ENCODE measurements at places on chromosomes 11 and 22.

- DNase-seq: peak; percentile 86
These were observed 26.4 kb downstream of the KCTD17 start for GRCh38 chr22:37077802-37078448.

DNA sequence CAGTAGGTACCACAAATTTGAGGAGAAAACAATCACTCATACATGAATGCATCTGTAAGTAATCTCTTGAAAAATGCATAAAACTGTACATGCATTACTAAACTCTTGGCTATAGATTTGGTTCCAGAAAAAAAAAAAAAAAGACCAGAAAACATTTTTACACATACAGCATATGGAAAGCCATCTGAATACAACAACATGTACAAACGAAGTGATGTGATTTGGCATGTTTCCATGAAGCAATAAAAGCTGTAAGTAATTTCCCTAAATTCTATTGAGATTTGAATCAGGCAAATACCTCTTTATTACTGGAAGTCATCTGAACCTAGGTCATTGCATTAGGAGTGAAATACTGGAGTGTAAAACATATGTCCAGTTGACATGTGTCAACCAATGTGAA lies 31.9 kb upstream of the ZC3H12C start:
- no peak for DNase-seq

DNA sequence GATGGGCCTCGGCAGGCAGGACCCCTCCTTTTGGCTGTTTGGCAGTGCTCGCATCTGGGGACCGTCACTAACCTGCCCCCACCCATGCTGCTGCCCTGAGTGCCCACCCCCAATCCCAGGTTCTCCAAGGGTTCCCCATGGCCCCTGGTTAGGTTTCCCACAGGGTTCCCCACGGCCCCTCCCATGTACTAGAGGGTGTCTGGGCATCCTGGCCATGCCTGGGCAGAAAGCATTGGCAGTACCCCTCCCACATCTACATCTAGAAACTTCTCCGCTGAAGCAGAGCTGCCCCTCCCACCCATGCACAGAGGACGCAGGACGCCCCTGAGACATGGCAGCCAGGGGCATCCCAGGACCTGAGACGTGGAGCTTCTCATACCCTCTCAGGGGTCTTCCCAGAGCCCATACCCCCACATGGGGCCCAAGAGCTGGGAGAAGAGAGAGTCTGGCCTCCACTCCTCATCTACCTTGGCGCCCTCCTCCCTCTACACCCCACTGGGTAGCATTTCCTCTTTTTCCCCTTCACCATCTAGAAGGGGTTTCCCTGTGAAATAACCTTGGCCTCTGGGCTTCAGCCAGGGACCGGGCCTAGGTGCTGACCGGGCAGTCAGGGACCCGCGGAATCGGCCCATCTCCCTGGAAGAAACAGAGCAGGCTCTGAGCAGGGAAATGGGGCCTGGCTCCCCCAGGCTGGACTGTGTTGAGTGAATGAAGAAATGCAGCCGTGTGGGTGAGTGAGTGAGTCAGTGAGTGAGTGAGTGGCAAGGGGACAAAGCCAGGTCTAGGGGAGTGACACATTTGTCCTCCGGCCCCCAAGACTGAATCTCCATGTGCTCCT lies 987.3 kb downstream of the BRD1 start:
- DNase-seq: peak; percentile 57

DNA sequence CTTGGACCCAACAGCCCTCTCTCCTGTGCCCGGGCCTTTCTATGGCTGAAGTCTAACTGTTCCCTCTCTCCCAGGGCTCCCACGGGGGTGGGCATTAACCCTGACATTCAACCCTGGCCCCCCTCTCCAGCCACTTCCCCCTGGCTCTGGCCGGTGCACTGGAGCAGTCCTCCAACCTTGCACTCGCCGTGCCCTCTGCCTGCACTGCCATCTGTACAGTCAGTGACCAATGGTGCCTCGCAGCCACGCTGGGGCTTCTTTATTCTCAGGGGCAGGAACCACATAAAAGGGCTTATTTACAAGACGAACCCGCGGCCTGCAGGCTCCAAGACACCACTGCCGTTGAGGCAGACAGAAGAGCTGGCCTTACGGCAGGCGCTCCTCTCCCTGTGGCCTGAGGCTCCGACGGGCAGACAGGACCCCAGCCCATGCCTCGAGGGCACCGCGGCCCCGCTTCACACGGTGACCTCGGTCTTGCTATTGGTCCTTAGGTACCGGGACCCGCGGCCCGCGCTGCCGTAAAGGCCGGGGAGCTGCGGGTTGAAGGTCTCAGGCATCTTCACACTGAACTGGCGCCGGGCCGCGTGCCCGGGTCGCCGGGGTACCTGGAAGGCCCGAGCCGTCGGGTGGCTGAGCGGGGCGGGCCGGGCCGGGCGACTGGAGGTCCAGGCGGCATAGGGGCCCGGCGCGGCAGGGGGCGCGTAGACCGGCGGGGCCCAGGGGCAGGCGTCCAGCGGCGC lies 5.4 kb downstream of the SHISA8 start:
- DNase-seq: no peak

DNA sequence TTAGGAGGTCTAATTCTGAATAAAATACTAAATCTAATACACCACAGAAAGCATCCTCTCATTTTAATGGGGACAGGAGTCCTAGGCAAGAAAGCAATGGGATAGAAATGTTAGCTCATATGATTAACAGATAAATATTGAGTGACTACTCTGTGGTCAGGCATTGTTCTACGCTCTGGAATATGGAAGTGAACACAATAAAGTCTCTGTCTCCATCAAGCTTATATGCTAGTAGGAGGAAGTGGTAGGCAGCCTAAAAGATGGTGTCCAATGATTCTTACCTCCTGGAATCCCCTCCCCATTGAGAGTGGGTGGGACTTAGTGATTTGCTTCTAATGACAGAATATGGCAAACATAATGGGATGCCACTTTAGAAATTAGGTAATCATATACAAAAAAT lies 160.3 kb upstream of the PDGFD start:
- DNase-seq: no peak

GRCh38 chr22:31279821-31280505 lies 12.3 kb downstream of the PIK3IP1 start:
- no peak for DNase-seq

DNA sequence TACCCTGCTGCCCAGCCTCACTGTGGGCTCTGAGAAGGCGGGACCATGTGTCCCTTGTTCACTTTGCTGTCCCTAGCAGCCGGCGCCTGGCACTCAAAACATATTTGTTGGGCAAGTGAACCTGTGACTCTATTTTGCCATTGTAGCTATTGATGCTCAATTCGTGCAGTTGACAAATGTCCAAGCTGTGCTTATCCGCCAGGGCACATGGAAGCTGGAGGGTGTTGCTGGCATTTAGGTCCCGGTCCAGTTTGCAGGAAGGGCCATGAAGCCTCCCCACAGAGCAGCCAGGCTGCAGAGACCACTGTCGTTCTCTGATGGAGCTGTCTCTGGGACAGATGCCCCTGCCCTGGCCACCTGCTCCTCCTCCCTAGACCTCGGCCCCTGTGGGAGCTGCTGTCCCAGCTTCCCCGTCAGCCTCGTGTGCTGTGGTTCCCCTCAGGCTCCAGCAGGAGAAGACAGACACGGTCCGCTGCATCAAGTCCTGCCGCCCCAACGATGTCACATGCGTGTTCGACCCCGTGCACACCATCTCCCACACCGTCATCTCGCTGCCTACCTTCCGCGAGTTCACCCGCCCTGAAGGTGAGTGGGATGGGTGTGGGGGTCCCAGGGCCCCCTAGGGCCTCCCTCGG lies 71.5 kb downstream of the FBLN1 start:
- DNase-seq: peak; percentile 60

DNA sequence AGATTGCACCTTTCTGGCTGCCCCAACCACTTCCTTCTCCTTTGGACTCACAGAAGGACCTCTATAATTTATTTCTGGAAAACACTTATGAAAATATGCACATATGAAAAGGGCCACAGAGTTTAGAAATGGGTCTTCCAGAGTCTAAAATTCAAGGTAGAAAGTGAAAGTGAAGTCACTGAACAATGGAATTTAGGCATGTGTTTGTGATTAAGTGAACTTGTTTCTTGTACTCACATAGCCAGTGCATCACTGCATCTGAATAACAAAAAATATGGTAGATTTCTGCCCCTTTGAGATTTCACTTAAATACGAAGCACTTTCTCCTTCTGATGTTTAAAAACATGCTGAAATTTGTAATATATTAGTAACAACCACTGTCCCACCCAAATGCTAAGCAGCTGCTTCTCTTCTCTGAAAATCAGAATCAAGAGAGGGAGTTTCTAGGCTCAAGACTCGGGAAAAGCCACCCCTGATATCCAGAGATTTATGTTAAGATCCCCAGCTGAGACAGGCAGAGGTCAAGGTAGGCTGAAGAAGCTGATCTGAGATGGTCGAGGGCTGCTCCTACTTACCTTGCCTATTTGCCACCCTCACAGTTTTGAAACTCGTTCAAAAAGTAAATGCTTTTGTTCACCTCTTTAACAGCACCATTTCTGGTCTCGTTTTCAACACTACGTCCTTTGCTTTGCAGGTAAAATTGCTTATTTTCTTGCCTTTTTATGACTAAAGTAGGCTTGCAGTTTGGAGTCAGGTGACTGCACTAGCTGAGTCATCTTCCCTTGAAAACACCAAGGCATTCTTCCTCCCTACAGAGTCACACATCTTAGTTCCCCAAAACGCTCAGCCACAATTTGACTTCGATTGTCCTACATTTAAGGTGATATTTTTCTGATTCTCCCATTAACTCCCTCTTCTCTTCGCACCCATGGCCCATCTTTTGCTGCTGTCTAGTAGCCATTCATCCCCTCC lies at the start of gene XKR3:
TSS of gene XKR3 (minus strand) at position 696 of the 972 bp plus-strand sequence. CDS start 17,338 bp downstream, outside the sequence.
- no peak for DNase-seq
